ENCODE measurements at places on chromosomes 5 and 9.

- H3K27ac ChIP-seq: peak overlapping the region; percentile 73
- peaks cover 9% of the 10 kb centered on the region for H3K36me3 ChIP-seq
- DNase-seq: no peak
These were observed 139.6 kb upstream of the RASA1 start for GRCh38 chr5:87127956-87128687.

- no peaks in the 10 kb centered on the region for H3K36me3 ChIP-seq
- no peaks in the 10 kb centered on the region for H3K4me1 ChIP-seq
- no peaks in the 10 kb centered on the region for H3K27me3 ChIP-seq
- no peak for DNase-seq
These were observed 97.4 kb downstream of the CDH9 start for GRCh38 chr5:26940994-26941393.

DNA sequence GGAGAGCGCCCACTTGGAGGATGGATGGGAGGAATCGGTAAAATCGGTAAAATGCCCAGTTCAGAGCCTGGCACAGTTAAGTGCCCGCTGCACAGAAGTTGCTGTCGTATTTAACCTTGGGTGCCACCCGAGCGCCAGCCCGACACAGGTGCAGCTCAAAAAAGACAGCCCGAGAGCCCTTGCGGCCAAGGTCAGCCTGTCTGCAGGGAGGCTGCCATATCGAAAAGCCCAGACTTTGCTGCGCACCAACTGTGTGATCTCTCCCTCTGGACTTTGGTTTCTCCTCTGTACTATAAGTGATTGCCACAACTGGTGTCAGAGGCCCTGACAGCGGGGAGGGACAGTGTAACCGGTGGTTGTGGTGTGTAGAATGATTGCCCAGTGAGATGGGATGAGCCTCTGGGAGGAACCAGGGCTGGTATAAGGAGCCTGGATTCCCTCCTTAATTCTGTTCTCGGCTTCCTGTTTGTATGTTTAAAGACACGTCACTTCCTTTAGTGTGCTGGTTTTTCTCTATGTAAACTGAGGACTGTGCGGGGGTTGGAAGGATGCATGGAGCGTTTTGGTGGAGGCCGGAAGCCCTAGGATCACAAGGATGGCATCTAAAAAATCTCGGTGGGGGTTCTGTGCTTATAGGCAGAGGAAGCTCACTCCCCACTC is 792 bp downstream of the NTMT1 start:
- H3K36me3 ChIP-seq: peaks cover 6% of the 10 kb centered on the region
- H3K4me1 ChIP-seq: peaks cover 68% of the 10 kb centered on the region
- H3K4me3 ChIP-seq: peak overlapping the region; percentile 80

DNA sequence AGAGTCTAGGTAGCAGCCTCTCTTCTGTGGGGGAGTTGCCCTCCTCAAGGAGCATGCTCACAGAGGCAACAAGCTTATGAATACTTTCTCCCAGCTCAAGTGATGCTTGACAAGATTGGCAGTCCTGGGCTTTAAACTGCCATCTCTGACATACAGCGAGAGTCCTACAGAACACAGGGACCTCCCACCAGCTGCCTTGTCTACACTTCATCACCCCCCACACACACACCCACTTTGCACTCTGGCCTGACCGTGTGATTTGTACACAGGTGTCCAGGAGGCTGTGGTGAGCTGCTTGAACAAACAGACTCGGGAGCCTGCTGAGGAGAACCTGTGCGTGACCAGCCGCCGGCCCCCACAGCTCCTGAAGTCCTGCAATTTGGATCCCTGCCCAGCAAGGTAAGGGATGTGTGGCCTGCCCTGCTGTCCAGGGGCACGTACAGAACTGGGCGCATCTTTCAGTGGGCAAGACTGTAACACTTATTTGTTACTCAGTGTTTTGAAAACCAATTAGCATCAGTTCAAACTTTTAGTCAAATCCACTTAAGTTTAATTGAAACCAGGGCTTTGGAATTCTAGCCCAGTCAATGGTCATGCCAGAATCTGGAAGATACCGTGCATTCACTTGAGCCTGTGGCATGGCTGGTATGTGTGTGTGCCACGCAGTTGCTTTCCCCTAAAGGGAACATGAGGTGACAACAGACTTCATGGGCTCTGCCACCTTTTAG is 247.5 kb downstream of the ADAMTSL1 start:
- no peak for DNase-seq
- no peaks in the 10 kb centered on the region for H3K27me3 ChIP-seq
- H3K4me1 ChIP-seq: no peaks in the 10 kb centered on the region
